ENCODE measurements at places on chromosomes 4 and X. TPM values are rescaled to one million over a fixed set of nuclear protein-coding genes. Genes with fewer than 3 reads are reported as not detected.
A peak's percentile ranks its signal among the peaks of the same experiment; 100 is the strongest.

DNA sequence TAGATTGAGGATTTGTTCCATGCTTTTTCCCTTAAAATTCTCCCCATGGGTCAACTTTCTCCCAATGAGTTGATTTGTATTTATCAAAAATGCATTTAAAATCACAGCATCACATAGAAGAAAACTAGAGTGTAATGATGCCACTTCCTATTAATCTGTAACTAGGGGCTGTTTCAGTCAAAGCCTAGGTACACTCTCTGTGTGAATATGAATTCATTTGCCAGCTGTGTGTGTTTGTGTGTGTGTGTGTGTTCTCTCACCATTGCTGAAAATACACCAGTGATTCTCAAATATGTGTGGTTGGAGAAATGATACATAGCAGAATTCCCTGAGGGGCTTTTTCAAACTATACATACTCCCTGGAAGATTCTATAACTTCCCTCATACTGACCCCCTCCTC is 546.5 kb downstream of the KLHL13 start:
- no peak for DNase-seq

Gene MAMLD1
- total RNA-seq: 2.6 TPM

Gene PDE5A
- total RNA-seq: 20.0 TPM

DNA sequence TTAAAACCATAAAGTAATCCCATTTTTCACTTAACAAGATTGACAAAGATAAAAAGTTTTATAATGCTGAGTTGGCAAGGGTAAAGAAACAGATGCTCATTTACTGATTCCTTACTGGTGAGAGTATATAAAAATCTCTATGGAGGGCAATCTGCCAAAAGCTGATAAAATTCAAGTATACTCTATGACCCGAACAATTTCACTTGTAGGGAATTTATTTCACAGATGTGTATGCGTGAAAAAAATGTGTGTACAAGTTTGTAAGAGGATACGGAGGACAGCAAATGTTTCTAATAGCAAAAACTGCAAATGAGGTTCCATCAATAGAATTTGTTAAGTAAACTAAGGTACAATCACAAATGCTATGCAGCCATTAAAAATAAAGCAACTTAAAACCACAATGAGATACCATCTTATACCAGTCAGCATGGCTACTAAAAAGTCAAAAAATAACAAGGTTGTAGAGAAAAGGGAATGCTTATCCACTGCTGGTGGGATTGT is 23.4 kb downstream of the DHX15 start:
- DNase-seq: no peak

Gene UCP1
- total RNA-seq: not detected

Gene AWAT2
- total RNA-seq: not detected

DNA sequence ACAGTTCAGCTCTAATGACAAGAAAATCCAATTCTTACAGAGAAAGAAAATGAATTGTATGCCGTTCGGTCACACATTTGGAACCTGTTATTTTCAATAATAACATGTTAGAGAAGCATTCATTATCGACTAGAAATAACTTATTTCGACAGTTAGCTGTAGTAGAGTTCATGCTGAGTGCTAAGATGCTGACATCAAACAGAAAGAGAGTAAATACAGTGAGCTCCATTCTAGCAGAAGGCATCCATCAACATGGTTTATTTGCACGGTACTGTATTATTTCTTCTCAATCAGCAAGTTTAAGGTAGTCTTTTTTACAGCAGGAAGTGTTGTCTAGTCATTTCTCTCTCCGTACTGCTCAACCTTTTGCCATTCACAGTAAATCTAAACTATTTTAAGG is 732.1 kb downstream of the STIM2 start:
- no peak for DNase-seq

GRCh38 chrX:136779346-136779781 is 1.4 kb downstream of the ARHGEF6 start:
- no peak for DNase-seq

- no peak for DNase-seq
Measured at GRCh38 chr4:112130906-112131305, 14.3 kb upstream of the FAM241A start.

Gene DCAF4L1
- 0.46 TPM for total RNA-seq

GRCh38 chr4:2804449-2804972 is 11.6 kb downstream of the SH3BP2 start:
- DNase-seq: no peak

- no peak for DNase-seq
Measured at GRCh38 chr4:23768541-23768940, 121.3 kb downstream of the PPARGC1A start.

- no peak for DNase-seq
Measured at GRCh38 chr4:188107931-188108843, 1.2 kb downstream of the TRIML2 start.

Gene SFRP2
- total RNA-seq: 2.1 TPM

Gene ZRSR2
- total RNA-seq: 10.7 TPM

GRCh38 chr4:100898844-100899243 is 381.0 kb upstream of the EMCN start:
- DNase-seq: no peak

Gene NKX3-2
- total RNA-seq: 0.30 TPM

- no peak for DNase-seq
Measured at GRCh38 chr4:59973492-59973891, 1226.6 kb upstream of the ADGRL3 start.

Gene ASB9
- total RNA-seq: 0.46 TPM

DNA sequence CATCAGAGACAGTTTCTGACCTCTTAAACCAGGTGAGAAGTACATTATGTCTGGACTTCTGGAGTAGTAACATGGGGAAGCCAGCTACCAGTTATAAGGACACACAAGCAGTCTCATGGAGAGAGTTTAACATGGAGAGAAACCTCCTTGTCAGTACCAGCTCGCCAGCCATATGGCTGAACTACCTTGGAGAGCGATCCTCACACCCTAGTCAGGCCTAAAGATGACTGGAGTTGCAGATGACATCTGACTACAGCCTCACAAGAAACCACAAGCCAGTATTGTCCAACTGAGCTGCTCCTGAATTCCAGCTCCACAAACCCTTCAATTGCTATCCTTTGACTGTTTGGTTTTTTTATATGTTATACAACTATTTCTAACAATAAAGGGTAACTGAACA is 49.8 kb downstream of the PDHA2 start:
- no peak for DNase-seq

GRCh38 chrX:43019021-43019420 is 241.1 kb upstream of the PPP1R2C start:
- DNase-seq: no peak

Gene NLGN3
- total RNA-seq: 0.67 TPM

GRCh38 chr4:123246085-123246484 is 150.5 kb upstream of the SPRY1 start:
- DNase-seq: no peak

- peak; percentile 36 for DNase-seq
Measured at GRCh38 chrX:47584714-47585113, 2.5 kb downstream of the TIMP1 start.

Gene DGKQ
- 5.2 TPM for total RNA-seq

DNA sequence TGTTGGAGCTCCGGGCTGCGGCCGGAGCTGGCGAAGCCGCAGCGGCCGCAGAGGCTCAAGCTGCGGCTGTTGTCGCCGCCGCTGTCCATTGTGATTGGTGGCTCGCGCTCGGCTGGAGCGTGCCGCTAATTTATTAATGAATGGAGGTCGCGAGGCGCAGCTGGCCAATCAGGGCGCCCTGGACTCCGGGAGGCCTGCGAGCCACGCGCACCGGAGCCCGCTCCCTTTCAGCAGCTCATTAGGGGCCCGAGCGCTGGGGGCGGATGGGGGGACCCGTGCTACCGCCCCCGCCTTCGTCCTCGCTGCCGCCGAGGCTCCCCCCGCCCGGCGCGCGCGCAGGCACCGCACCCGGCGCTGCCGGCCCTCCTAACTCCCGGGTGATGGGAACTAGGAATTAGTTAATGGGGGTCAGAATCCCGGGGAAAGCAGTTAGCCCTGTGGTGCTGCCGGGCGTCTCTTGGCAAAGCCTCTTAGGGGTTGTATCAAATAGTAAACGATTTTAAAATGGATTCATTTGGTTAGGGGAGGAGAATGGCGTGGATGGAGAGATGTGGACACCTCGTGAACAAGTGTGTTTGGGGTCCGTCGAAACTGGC is 589 bp upstream of the NEUROG2 start:
- DNase-seq: no peak

GRCh38 chrX:122625821-122626220 is 558.3 kb upstream of the GRIA3 start:
- DNase-seq: no peak

Gene ARSH
- total RNA-seq: not detected

- no peak for DNase-seq
Measured at GRCh38 chr4:121978172-121978516, 26.3 kb upstream of the TRPC3 start.

Gene DOK7
- 62.7 TPM for total RNA-seq

Gene ITIH6
- total RNA-seq: not detected

- DNase-seq: peak; percentile 90
Measured at GRCh38 chrX:41009850-41010846, 75.1 kb upstream of the USP9X start.

DNA sequence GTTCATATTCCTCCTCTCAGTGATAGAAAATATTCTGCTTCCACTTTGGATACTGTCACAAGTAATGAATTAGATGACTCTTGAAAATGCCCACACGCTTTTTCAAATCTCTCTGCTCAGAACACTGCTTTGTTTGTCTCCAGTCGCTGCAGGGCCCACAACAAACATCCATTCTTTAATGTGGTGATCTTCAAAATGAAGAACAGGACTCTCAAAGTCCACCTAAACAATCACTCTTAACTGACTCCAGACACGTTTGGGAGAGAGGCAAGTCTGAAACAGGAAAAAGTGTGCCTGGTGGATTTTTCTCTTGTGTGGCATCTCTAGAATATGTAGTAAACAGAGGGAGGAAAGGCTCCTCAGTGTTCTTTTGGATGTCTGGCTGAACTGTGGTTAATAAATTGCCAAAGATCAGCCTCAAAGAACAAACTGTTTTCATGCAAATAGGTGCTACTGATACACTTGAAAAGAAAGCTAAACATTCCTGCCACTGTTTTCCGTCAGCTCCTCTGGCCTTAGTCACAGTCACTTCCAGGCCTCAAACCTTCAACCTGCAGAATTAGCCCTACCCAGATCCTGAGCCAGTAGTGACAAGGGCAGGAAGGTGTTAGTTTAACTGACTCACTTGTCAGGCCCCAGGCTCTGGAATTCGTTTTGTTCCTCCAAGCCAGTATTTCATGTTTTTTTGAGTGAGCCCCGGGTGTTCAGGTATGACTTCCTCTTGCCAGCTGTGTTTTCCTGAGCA is 259.6 kb upstream of the GPC4 start:
- no peak for DNase-seq

DNA sequence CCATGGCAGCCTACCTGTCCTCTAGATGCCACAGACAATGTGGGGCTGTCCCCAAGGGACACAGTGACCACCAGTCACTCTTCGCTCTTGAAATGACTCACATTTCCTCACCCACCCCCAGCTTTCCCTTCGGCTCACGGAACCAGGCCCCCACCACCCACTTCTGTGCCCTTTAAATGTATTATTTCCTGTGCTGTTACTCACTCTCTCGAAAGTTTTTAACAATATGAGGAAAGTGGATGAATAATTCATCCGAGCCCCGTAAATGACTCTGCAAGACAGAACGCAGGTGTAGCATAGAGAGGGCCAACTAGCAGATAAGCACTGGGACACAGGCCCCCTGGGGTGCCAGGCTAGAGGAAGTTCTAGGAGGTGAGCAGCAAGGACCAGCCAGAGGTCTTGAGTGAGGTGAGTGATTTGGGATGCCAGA is 179.5 kb upstream of the TBL1X start:
- no peak for DNase-seq

Gene DIPK2B
- 14.0 TPM for total RNA-seq

- DNase-seq: no peak
Measured at GRCh38 chrX:50799531-50799961, 14.4 kb downstream of the SHROOM4 start.

All from cardiac septum (tissue), 1 donor.